ENCODE measurements at places on chromosomes 5 and 9.

GRCh38 chr9:4138781-4139180 is 161.1 kb downstream of the GLIS3 start:
- no peak for DNase-seq

DNA sequence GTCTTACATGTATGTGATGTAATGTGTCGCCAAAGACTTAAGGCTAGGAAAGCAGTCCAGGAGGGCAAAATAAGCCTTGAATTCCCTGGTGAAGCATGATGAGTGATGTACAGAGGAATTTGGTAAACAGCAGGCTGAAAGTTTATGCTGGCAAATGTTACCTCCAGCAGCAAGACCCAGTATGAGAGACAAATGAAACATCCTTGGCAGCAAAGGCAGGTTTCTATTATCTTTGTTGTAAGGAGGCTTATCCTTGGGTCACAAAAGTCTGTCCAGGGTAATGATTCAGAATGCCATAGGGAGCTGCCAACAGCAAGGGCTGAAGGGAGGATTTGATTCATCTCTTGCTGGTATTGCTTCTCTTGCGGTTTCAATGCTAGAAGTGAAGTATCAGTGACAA is 75.9 kb upstream of the HTR4 start:
- no peak for DNase-seq

- DNase-seq: peak; percentile 54
These were observed 3.7 kb upstream of the PAPPA start for GRCh38 chr9:116149844-116150243.

GRCh38 chr9:33489066-33489465 is 15.3 kb upstream of the NOL6 start:
- no peak for DNase-seq

GRCh38 chr5:81081461-81081835 is 121.3 kb downstream of the RASGRF2 start:
- DNase-seq: no peak

DNA sequence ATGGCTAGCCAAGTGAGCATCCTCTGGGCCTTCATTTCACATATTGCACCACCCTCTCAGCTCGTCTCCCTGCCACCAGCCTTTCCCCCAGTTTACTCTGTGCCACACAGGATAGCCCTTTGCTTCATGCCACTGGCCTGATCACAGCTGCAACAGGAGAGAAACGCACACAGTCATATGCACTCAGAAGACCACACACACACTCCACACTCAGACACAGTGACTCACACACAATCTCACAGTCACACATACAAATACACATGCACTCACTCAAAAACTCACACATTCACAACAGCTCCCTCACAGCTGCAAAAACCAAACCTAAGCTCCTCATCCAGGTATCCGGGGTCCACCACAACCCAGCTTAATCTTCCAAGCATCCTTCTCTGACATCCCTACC is 38.7 kb downstream of the TTC39B start:
- DNase-seq: no peak
